Peyer's patch (tissue), 4 donors: ENCODE measurements at places on chromosomes 6 and 20. TPM values are rescaled to one million over a fixed set of nuclear protein-coding genes. Genes with fewer than 3 reads are reported as not detected.

DNA sequence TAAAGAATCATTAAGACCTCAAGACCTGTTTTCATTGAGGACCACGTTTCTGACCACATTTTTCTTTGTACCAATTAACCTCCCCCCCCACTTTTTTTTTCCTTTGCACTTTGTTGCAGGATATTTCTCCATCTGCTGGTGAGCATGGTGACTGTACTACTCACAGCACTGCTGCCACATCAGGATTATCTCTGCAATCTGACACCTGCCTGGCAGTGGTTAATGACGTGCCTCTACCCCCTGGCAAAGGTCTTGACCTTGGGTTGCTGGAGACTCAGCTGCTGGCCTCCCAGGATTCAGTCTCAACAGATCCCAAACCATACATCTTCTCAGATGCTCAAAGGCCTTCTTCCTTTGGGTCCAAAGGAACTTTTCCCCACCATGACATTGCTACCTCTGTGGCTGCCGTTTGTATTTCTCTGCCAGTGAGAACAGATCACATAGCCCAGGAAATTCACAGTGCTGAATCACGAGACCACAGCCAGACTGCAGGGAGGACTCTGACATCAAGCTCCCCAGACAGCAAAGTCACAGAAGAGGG is 46.6 kb upstream of the EDN3 start:
- peak; percentile 75 for DNase-seq

DNA sequence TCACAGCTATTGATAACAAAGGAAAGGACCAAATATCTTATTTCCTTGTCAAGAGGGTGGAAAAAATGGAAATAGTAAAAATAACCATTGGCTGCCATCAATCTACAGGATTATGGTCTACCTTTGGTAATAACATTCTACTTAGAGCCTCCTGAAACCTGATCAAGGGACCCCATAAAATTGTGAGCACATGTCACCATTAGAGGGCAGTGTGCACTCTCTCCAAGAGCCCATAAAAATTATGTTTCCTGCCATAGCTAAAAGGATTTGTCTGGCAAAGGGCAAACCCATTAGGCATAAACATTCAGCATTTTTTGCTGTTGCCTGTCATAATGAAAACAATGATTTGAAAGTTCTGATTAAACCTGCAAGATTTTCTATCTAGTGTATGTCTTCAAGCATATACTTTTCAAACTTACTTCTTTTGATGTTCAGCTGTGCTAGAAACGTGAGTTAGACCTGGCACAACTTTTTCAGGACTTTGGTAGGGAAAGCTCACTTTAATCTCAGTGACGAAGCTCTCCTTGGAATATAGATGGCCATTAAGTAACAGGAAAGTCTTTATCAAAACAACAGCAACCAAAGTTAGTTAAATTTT is 120.7 kb upstream of the ZFP64 start:
- DNase-seq, result peak; percentile 18

- no peak for DNase-seq
Observed at GRCh38 chr6:32288426-32288825, 64.6 kb upstream of the NOTCH4 start.

GRCh38 chr6:139539852-139540251 is 165.4 kb upstream of the CITED2 start:
- no peak for DNase-seq

DNA sequence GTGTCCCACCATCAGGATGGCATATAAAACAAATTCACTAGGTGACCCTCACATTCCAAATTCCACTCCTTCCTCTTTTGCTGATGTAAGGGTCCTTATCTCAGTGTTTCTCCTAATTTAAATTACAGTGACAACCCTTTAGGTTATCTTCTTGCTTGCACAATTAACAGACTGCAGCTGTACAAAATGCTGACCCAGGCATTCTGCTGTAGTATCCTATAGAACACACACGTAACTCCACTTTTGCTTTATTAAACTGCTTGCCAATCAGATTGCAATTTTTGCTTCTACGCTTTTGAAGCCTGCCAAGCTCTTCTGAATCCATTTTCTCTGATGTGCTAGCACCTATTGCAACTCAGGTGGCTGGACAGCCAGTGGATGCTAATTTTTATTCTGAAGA is 950.3 kb downstream of the TFAP2A start:
- DNase-seq, result no peak

GRCh38 chr20:50092436-50092835 is 20.5 kb downstream of the UBE2V1 start:
- no peak for DNase-seq

DNA sequence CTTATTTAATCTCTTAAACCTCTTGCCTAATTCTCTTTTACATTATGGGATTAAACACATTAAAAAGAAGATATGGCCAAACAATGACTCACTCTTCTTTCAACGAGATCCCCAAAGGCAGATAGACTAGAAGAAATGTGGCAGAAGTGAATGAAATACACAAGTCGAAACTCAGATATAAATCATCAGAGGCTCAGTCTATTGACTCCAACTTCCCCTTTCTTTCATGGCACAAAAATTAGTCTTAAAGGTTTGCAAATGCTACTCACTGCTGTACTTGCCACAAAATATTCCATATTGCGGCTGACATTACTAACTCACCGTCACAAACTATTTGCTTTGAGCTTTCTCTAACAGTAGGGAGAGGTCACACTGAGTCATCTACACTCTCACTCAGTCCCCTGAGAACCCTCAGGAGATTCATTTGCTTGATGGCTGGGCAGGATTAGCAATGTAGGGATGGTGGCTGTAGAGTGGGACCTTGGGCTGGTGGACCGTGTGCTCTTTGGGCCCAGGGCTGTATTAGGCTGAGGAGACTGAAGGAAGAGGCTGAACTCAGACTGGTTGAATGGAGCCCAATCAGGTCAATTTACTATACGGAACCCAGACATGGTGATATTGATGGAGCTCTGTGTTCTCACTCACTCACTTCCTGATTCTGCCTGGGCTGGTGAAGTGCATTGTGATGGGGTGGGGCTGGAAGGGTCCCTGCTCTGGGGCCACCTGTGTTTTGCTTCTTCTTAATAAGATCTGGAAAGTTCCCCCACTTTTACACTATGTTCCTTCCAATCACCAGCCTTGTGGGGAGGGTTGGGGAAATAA is 42.8 kb upstream of the UBR2 start:
- no peak for DNase-seq

DNA sequence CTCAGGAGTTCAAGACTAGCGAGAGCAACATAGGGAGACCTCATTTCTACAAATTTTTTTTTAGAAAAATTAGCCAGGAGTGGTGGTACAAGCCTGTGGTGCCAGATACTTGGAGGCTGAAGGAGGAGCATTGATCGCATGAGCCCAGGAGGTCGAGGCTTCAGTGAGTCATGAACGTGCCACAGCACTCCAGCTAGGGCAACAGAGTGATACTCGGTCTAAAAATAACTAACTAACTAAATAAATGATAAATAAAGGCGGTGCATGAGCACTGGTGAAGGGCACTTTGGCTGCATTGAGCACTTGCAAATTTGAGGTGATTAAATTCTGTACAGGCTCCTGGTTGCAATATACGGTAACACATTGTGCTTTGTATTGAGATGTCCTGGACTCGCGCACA is 13.5 kb downstream of the HLA-A start:
- DNase-seq, result no peak

DNA sequence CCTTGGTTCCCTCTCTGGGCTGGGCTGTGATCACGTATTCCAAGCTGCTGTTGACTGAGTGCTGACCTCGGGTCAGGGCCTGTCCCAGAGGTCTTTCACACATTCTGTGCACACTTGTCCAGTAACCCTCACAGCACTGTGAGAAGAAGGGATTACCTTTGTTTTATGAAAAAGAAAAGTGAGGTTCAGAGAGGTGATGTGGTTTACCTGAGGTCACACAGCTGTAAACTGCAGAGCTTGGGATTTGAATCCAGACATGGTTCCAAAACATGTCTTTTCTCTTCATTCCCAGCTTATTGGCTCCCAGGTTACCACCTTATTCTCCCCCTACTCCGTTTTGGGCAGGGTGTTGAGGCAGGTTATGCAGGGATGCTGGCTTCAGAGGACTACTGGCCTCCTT is 28.4 kb upstream of the CDH22 start:
- no peak for DNase-seq

DNA sequence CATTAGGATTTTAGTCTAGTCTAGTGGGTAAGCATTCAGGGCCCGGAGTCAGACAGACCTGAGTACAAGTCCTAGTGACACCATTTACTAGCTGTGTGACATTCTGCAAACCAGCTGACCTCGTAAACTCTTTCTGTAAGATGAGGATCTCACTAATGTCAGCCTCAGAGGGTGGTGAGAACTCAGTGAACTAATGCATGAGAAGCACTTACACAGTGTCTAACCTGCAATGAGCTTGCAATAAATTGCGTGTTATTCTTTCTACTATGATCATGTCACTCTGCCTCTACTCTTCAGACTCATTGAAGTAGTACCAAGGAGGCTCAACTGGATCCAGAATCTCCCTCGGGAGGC is 41.1 kb upstream of the ZNF831 start:
- DNase-seq, result no peak

DNA sequence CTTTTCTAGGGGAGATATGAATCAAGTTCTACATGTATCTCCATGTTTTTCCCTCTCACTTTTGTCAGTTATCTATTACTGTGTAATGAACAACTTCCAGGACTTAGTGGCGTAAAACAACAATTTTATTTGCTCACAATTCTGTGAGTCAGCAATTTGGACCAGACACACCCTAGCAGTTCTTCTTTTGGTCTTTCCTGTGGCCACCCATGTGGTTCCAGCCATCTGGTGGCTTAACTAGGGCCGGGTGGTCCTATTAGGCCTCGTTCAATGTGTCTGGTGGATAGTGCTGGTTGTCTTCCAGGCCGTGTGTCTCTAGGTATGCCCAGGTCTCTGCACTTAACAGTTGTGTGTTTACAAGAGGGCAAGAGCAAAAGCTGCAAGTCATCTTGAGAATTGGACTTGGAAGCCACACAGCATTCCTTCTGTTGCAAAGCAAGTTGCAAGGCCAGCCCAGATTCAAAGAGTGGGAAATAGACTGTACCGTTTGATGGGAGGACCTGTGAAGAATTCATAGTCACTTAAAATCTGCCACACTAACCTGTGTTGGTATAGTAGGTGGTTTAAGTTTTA is 20.8 kb upstream of the SLC35D3 start:
- DNase-seq, result no peak

GRCh38 chr20:38430679-38431325 is 4.3 kb downstream of the SNHG17 start:
- no peak for DNase-seq

DNA sequence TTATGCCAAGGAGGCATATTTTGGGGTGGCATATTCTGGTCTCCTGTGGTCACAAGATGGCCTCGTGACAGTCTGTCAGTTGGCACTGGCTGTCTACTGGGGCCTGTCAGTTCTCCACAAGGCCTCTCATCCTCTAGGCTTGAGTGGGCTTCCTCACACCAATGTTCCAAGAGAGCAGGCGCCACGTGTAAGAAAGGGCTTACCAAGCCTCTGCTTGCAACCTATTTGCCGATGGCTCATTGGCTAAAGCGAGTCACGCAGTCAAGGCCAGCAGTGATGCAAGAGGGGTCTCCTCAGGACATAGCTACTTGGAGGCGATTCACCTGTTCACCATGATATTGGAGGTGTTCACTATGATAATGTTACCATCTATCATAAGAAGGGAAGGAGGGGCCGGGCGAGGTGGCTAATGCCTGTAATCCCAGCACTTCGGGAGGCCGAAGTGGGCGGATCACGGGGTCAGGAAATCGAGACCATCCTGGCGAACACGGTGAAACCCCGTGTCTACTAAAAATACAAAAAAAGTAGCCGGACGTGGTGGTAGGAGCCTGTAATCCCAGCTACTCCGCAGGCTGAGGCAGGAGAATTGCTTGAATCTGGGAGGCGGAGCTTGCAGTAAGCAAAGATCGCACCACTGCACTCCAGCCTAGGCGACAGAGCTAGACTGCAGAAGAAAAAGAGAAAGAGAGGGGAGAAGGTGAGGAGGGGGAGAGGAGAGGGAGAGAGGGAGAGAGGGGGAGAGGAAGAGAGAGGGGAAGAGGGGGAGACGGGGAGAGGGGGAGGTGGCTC is 35.3 kb downstream of the C6orf52 start:
- DNase-seq, result no peak

DNA sequence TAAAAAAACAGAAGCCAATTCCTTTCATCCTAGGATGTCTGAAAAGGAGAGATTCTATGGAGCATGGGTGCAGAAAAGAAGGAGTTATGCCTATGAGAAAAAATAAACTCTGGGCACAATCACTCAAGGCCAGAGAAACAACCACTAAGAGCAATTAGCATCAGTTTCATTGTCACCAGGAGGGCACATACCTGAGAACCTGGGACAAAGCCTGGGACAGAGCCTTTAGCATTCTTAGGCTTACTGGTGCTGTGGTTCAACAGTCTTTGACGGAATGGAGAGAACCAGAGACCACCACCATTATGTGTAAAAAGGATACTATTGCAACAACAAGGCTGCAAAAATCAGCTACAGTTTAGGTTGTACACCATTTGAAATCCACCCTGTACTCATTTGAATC is 29.4 kb upstream of the BCKDHB start:
- DNase-seq, result no peak

GRCh38 chr20:62088258-62089127 is 22.8 kb upstream of the TAF4 start:
- DNase-seq, result peak; percentile 65

DNA sequence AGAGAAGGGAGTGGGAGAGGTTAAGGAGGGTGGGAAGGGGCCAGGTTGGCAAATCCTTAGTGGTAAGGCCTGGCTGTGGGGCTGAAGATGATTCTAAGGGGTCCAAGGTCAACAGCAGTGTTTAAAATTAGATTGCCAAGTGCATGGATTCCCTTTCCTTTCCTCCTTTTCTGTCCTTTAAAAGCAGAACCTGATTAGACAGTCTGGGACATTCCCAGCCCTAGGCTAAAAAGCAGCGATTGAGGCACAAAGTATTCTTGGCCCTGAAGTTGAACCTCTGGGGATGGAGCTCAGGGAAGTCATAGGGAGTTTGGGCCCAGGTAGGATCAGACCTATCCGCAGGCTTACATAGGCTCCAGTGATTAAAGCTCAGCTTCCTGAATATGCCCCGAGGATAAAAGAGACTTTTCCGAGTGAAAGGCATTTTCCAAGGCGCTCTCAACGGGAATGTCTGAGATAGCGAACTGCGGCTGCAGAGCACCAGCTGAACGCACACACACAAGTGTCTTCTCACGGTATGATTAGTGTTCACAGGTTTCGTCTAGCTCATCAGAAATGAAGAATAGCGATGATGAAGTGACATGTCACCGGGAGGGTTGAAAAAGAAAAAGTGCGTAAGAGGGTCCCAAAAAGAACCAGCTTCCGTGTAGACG is 787 bp upstream of the CARMIL1 start:
- no peak for DNase-seq

- no peak for DNase-seq
Observed at GRCh38 chr6:127247114-127248096, 19.3 kb upstream of the RNF146 start.

The GLP1R gene
- 0.38 TPM for total RNA-seq

The COL21A1 gene
- not detected for total RNA-seq

The NTSR1 gene
- not detected for total RNA-seq

The NMBR gene
- total RNA-seq, result not detected

The SPEF1 gene
- not detected for total RNA-seq

The HLA-DQB2 gene
- not detected for total RNA-seq

The LEMD2 gene
- total RNA-seq, result 53.8 TPM

The RTEL1 gene
- total RNA-seq, result 26.4 TPM

The FAM217A gene
- not detected for total RNA-seq

The GPSM3 gene
- total RNA-seq, result 9.3 TPM
